Heart left ventricle (tissue), 16 donors: ENCODE measurements at places on chromosomes 12 and 14. TPM values are rescaled to one million over a fixed set of nuclear protein-coding genes. Genes with fewer than 3 reads are reported as not detected.

DNA sequence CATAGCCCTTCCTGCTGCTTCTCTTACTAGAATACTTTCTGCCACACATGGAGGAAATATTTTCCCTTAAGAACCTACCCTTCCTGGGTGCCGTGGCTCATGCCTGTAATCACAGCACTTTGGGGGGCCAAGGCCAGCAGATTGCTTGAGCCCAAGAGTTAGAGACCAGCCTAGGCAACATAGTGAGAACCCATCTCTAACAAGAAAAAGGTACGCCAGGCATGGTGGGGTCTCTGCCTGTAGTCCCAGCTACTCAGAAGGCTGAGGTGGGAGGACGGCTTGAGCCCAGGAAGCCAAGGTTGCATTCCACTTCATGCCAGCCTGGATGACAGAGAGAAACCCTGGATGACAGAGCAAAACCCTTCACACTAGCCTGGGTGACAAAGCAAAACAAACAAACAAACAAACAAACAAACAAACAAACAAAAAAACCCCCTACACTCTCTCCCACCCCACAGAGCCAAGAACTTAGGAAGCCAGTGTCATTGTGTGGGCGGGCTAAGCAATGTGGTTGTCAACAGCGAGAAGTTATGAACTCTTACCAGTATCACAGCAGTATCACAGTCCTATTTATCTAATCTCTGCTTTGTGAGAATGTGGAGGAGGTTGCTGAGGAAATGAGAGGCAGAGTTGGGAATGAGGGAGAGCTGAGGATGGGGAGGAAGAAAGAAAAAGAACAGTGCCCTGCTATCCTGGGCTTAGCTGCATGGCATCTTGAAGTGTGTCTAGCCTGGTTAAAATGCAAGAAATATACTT is 53.8 kb upstream of the CLEC14A start:
- H3K4me1 ChIP-seq: no peaks in the 10 kb centered on the region
- no peak overlapping the region for H3K4me3 ChIP-seq
- no peaks in the 10 kb centered on the region for H3K27me3 ChIP-seq
- H3K27ac ChIP-seq: peak overlapping the region; percentile 88

The SPIC gene
- not detected for total RNA-seq

The INF2 gene
- 28.5 TPM for total RNA-seq

DNA sequence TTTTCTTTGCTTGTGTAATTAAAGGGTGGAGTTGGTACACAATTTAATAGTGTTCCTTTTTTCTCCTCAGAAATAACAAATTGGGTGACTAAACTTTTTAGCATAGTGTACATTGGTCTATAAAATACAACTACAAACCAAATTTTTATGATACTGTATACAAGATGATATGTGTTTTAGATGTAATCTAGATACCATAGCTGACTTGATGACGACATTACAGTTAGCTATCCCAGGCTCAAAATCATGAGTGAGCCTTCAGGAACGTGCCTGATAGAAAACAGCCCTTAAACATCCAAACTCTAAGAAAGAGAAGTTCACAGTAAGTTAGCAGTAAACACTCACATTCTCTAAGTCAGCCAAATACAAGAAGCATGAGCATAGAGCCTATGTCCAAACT is 99.0 kb upstream of the SSTR1 start:
- H3K27ac ChIP-seq: no peak overlapping the region
- H3K4me3 ChIP-seq: no peak overlapping the region
- no peaks in the 10 kb centered on the region for H3K27me3 ChIP-seq
